IMR-90 (cell line): ENCODE measurements at places on chromosomes 12 and 14. TPM values are rescaled to one million over a fixed set of nuclear protein-coding genes. Genes with fewer than 3 reads are reported as not detected.

- H3K4me3 ChIP-seq, result no peak overlapping the region
- H3K27me3 ChIP-seq, result no peaks in the 10 kb centered on the region
- H3K27ac ChIP-seq, result no peak overlapping the region
- no peak for DNase-seq
- H3K4me1 ChIP-seq, result peaks cover under 1% of the 10 kb centered on the region; the same call in 1 of the 2 replicates
Observed at GRCh38 chr12:78028426-78028825, 197.7 kb downstream of the NAV3 start.

GRCh38 chr12:80580254-80580653, 127.2 kb upstream of the MYF6 start:
- H3K4me3 ChIP-seq, result no peak overlapping the region; the same call in 1 of the 2 replicates
- H3K4me1 ChIP-seq, result peaks cover 15% of the 10 kb centered on the region
- DNase-seq, result peak; percentile 97
- no peaks in the 10 kb centered on the region for H3K36me3 ChIP-seq

GRCh38 chr12:3723916-3724805, 28.7 kb downstream of the CRACR2A start:
- H3K4me1 ChIP-seq, result no peaks in the 10 kb centered on the region
- no peak overlapping the region for H3K27ac ChIP-seq
- H3K4me3 ChIP-seq, result no peak overlapping the region
- peaks cover 20% of the 10 kb centered on the region for H3K27me3 ChIP-seq
- DNase-seq, result no peak

- H3K27me3 ChIP-seq, result no peaks in the 10 kb centered on the region
- H3K4me1 ChIP-seq, result peaks cover 5% of the 10 kb centered on the region
- DNase-seq, result no peak
- no peak overlapping the region for H3K27ac ChIP-seq
- H3K4me3 ChIP-seq, result no peak overlapping the region
Observed at GRCh38 chr12:2171672-2172426, 119.1 kb downstream of the CACNA1C start.

- peak; percentile 18 for DNase-seq
- H3K4me3 ChIP-seq, result no peak overlapping the region
- no peaks in the 10 kb centered on the region for H3K27me3 ChIP-seq
- peaks cover 3% of the 10 kb centered on the region; the same call in 1 of the 2 replicates for H3K4me1 ChIP-seq
Observed at GRCh38 chr12:76549131-76549530, 10.4 kb downstream of the OSBPL8 start.

GRCh38 chr12:42039176-42039575, 105.5 kb downstream of the GXYLT1 start:
- H3K4me1 ChIP-seq, result no peaks in the 10 kb centered on the region
- no peak overlapping the region for H3K27ac ChIP-seq
- DNase-seq, result peak; percentile 43
- no peaks in the 10 kb centered on the region for H3K27me3 ChIP-seq
- H3K36me3 ChIP-seq, result no peaks in the 10 kb centered on the region

GRCh38 chr12:130700492-130701401, 15.4 kb downstream of the RIMBP2 start:
- H3K27ac ChIP-seq, result no peak overlapping the region
- no peak overlapping the region for H3K4me3 ChIP-seq
- H3K27me3 ChIP-seq, result no peaks in the 10 kb centered on the region
- no peaks in the 10 kb centered on the region for H3K4me1 ChIP-seq
- H3K36me3 ChIP-seq, result no peaks in the 10 kb centered on the region

DNA sequence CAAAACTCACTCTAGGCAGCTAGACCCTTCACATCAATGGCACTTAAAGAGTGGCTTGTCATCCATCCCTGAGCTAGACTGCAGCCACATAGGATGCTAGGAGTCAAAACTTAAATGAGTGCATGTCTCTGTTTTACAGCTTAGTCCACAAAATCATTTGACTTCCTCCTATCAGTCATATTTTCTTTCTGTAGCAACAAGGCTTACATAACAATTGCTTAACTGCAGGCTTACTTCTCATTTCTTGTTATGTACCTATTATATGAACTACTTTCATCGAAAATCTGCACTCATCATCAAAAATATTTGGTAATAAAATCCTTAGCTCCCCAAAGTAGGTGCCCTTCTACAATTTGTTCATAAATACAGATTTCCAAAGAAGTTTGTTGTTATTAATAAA, 30.1 kb downstream of the CLEC1A start:
- no peak overlapping the region for H3K27ac ChIP-seq
- H3K36me3 ChIP-seq, result no peaks in the 10 kb centered on the region
- H3K4me3 ChIP-seq, result no peak overlapping the region
- DNase-seq, result no peak
- peaks cover 4% of the 10 kb centered on the region for H3K4me1 ChIP-seq
- H3K27me3 ChIP-seq, result no peaks in the 10 kb centered on the region

DNA sequence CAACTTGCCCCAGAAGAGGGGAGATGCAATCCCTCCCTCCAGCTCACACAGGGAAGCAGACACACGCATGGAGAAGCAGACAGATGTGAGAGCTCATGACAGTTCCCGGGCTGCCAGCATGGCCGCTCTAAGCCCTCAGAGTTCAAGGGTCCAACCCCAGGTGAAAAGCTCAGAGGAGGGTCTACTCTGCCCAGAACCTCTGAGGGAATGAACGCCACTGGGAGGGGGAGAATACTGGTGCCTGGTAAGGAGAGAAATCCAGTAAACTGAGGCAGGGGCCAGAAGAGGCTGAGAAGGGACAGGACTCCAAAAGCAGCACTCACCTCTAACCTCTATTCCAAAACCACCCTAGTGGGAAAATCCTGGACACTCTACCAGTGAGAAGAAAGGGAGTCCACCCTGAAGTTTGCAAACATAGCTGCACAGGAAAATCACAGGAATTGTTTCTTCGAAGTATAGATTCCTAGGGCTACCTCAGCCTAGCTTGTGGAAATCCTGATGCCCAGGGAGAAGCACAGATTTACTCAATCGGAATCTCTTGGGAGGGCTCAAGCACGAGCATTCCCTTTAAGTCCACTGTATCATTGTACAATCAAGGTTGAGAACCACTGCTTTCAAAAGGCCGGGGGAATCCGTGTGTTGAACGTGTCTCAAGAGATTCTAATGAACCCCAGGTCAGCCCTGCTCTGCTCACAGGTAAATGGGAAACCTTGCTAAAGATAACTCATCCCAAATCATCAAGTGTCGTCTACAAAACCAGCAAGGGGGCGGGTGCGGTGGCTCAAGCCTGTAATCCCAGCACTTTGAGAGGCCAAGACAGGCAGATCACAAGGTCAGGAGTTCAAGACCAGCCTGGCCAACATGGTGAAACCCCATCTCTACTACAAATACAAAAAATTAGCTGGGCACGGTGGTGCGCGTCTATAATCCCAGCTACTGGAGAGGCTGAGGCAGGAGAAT, 34.3 kb upstream of the PLEKHG6 start:
- no peaks in the 10 kb centered on the region for H3K27me3 ChIP-seq
- H3K4me3 ChIP-seq, result no peak overlapping the region
- H3K4me1 ChIP-seq, result peaks cover 29% of the 10 kb centered on the region
- no peak for DNase-seq

GRCh38 chr12:85322715-85323114, 42.7 kb downstream of the ALX1 start:
- no peaks in the 10 kb centered on the region for H3K27me3 ChIP-seq
- no peak for DNase-seq
- no peak overlapping the region for H3K27ac ChIP-seq
- H3K36me3 ChIP-seq, result no peaks in the 10 kb centered on the region
- no peak overlapping the region for H3K4me3 ChIP-seq
- no peaks in the 10 kb centered on the region for H3K4me1 ChIP-seq

DNA sequence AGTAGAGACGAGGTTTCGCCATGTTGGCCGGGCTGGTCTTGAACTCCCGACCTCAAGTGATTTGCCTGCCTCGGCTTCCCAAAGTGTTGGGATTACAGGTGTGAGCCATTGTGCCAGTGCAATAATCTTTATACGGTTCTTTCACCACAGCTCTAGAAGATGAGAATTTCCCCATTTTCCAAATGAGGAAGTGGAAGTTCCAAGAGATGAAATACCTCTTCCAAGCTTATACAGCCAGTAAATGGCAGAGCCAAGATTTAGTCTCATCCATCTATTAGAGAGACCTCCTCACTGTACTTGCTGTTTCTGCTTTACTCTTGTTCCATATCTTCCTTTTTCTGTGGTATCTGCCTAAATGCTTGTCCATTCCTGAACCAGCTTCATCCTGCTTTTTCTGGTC, 3.1 kb upstream of the LMNTD1 start:
- no peak overlapping the region for H3K4me3 ChIP-seq
- no peak for DNase-seq

- DNase-seq, result no peak
- H3K27ac ChIP-seq, result no peak overlapping the region
- no peaks in the 10 kb centered on the region for H3K4me1 ChIP-seq
- no peaks in the 10 kb centered on the region for H3K27me3 ChIP-seq
- H3K36me3 ChIP-seq, result no peaks in the 10 kb centered on the region
Observed at GRCh38 chr12:107530701-107531100, 154.9 kb upstream of the PWP1 start.

DNA sequence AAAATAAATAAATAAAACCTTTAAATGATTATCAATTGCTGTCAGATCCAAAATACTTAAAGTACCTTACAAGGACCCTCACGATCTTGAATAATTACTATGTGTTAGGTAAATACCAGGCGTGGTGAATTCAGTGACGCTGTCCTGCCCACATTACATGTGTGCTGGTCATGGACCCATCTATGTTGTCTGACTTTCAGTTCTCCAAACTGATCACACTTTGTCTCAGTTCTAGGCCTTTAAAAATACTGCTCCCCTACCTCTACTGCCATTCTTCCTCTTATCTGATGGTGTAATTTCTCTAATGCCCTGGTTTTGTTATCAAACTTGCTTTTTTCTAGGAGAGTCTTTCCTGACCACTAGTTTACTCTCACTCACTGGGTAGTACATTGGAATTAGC, 520.7 kb downstream of the TRHDE start:
- no peak for DNase-seq
- H3K27ac ChIP-seq, result no peak overlapping the region
- no peaks in the 10 kb centered on the region for H3K36me3 ChIP-seq

DNA sequence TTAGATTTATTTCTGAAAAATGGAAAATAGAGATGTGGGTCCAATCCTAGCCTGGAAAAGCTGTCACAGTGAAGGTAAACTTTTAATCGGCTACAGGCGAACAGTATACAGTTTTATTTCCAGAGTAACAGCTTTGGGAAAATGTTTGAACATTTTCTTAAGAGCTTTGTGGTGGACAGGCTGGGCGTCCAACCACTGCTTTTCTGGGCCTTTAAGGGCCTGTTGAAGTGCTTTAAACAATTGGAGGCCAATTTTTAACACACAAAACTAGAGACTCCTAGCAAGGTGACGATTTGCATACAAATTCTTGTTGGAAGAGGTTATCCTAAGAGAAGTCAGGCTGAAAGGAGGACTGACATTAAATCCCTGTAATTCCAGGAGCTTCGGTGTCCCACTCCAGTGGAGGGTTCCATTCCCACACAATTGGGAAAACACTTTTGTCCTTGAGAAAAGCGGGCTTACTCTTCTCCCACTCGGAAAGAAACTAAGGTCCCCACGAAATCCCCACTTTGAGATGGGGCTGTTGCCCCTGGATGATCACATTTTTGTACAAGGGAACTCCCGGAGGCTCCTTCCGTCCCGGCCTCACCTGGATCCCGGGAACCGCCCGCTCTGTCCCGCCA, 26.9 kb downstream of the BCL11B start:
- no peak overlapping the region for H3K27ac ChIP-seq
- H3K36me3 ChIP-seq, result no peaks in the 10 kb centered on the region
- DNase-seq, result no peak
- no peak overlapping the region for H3K4me3 ChIP-seq
- no peaks in the 10 kb centered on the region for H3K4me1 ChIP-seq
- peaks cover 8% of the 10 kb centered on the region for H3K27me3 ChIP-seq

Gene BDKRB2
- total RNA-seq, result 60.5 and 73.1 TPM in 2 replicates

Gene CNTN1
- total RNA-seq, result 0.18 and 0.28 TPM in 2 replicates

Gene ITPR2
- 9.0 and 9.2 TPM in 2 replicates for total RNA-seq

Gene NKX2-1
- total RNA-seq, result not detected in 2 replicates

Gene IL26
- total RNA-seq, result not detected in 2 replicates

Gene WNT1
- not detected in 2 replicates for total RNA-seq
